ENCODE measurements at places on chromosomes 1 and 21.

- DNase-seq: no peak
Measured at GRCh38 chr1:165259236-165259635, 97.3 kb downstream of the LMX1A start.

GRCh38 chr1:106700211-106700610, 356.3 kb upstream of the PRMT6 start:
- DNase-seq: no peak

DNA sequence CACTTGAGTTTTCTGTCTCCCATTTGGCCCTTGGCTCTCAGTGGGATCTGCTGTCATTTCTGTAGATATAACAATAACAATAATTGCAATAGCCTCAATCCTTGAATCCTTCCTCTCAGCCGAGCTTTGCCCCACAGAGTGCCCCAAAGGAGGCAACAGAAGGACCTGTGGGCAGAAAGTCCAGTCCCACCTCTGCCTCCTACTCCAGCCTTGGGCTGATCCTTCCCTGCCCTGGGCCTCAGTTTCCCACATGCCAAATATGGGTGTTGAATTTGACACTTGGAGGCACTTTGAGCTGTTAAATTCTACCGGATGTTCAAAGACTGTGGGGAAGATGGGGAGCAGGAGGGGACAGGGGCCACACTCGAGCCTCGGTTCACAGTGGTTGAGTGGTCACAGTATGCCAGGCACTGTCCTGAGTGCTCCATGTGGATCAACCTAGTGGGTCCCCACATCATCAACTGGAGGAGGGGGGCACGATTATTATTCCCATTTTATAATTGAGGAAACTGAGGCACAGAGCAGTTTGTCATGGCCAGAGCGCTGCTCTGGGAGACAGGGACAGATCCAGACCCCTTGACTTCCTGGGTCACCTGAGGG, 307.1 kb downstream of the MATN1 start:
- no peak for DNase-seq

DNA sequence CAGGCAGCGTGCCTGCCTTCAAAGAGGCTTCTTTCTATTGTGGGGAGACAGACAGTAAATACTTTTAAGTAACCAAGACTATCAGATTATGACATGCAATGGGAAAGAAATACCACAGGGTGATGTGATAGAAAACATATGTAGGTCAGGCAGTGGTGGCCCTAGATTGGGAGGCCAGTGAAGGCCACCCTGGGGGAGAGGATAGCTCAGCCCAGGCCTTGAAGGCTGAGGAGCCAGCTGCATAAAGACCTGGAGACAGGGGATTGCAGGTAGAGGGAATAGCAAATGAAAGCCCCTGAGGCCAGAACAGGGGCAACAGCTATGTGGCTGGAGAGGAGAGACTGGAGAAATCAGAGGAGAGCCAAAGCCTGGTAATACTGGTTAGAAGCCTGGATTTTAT, 4.0 kb downstream of the SOX13 start:
- no peak for DNase-seq

- DNase-seq: no peak
Measured at GRCh38 chr1:6637770-6638169, 13.1 kb downstream of the THAP3 start.

DNA sequence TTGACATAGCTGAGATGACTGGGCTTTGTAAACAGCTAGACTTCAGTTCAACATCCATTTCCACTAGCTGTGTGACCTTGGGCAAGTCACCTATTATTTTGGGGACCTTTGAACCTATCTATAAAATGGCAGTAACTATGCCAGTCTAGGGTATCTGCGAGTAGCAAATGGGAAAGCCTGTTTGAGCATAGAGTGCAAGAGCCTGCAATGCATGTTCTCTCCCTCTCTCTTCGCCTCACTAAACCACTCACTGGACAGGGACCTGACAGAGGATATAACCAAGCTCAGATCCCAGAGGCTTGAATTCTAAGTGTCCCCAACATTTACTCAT, 39.7 kb downstream of the DPT start:
- no peak for DNase-seq

GRCh38 chr1:172845371-172845770, 186.5 kb downstream of the FASLG start:
- peak; percentile 80 for DNase-seq

DNA sequence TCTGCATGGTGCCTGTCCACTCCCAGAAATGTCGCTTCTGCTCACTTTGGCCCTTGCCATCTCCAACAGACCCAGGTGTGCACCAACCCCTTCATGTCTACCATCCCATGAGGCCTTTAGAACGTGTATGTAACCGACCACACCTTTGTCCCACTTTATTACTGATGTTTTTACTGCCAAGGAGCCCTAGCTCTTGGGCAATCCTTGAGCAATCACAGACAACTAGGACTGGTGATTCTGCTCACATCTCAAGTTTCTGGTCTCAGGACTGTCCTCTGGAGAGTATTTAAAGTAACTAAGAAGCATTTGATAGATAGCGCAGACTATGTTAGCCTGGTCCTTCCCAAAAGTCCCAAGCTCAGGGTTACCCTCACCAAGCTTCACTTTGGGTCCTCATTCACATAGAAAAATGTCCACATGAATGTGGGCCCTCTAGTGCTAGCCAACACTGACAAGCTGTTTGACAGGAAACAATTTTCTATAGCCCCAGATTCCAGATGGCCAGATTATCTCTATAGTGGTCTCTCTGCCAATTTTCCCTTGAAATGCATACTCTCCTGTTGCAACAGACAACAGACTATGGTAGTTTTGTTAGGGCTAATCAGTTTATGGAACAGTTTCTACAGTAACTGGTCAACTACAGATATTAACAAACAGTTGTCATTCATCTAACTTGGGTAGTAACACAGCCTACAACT, 6.9 kb upstream of the TMEM81 start:
- DNase-seq: no peak

DNA sequence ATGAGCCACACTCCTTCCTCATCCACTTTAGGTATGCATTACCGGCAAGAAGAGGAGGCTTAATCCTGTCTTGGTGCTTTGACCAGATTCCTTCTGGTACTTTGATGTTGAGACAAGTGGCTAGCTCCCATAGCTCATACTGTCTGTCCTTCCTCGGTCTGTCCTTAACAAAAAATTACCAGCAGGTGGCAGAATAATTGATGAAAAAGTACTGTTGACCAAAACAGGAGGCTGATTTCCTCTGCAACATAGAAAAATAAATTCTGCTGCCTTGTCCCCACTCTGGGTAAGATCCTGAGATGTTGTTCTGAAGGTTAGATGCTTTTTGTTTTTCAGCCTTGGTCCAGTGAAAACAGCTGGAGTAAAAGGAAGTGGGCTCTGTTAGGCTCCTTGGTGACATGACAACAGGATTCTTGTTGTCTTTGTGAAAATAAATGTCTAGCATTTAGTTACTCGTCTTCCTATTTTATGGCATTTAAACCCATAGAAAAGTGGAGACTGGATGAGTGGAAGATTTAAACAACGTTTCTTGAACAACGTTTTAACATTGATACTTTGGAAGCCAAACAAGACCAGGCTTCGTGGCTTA, 11.2 kb upstream of the HJV start:
- no peak for DNase-seq

DNA sequence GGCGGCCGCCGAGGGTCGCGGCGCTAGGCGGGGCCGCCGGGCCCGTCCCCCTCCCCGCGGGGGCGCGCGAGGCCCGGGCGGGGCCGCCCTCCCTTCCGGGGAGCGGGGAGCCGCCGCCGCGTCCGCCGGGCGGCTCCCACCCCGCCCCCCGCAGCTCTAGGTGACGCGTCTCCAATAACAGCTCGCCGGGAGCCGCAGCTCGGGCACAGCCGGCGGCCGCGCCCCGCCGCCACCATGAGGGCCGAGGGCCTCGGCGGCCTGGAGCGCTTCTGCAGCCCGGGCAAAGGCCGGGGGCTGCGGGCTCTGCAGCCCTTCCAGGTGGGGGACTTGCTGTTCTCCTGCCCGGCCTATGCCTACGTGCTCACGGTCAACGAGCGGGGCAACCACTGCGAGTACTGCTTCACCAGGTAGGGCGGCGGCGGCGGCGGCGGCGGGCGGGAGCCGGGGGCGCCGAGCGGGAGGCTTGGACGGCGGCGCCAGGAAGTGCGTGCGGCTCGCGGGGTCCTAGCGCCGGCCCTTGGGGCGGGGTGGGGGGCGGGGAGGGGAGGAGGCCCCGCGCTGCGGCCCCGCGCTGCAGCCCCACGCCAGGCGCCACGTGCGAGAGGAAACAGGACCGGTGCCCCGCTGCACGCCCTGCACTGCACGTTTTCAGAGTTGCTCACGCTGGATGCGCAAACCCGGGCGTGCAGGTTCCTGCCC, at the start of gene SMYD2:
Gene SMYD2, plus strand, starts transcription at position 139 of the 699 bp plus-strand sequence. Its CDS starts 96 bp downstream, at position 235.
- peak; percentile 69 for DNase-seq

GRCh38 chr1:167331650-167332049, 111.0 kb downstream of the POU2F1 start:
- no peak for DNase-seq
